ENCODE measurements at places on chromosomes 6 and 20.

GRCh38 chr20:59647271-59647670, 42.9 kb downstream of the PHACTR3 start:
- no peak for DNase-seq

DNA sequence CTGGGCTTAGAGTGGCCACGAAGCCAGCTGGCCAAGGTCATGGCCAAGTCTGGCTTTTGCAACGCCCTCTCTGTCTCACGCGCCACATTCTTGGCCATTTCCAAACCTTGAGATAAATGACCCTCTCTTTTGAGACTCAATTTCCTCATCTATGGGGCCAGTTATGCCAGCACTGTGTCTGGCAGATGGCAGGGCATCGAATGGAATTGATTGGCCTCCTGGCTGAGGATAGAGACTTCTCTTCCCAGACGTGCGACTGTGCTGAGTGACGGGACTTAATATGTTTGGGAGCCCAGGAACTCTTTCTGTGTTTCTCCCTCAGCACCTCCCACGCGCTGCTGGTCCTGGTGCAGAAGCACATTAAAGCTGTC, 7.6 kb downstream of the BPIFB2 start:
- no peak for DNase-seq

GRCh38 chr20:40497899-40498691, 190.9 kb downstream of the MAFB start:
- DNase-seq = peak; percentile 46

- DNase-seq = no peak
Observed at GRCh38 chr6:144158133-144158532, 7.8 kb downstream of the STX11 start.

DNA sequence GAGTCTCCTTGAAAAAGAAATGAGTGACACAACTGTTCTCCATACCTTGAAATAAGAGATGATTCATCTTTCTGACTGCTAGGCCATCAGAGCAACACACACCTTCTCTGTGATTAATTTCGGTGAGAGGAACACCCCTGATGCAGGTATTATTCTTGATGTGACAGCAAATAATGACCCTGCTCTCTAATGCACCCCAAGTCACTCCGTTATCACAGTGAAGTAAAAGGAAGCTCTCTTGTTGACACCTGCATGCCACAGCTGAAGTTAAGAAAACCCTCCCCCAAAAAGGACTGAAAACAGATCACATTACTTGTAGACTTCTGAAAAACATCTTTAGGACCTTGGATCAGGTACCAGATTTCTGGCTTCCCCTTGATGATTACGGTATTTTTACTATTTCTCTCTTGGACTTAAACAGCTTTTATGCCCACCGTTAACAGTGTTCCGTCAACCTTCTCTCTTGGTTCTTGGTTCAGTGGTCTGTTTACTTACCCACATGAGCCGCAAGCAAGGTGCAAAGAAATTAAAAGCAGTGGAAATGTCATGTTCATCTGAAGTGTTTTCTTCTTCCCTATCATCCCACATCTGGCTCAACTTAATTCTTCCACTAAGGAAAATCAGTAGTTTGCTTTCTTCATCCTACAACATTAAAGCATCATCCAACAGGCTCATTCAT, 249.7 kb downstream of the GMPR start:
- DNase-seq = no peak

- no peak for DNase-seq
Observed at GRCh38 chr6:145289573-145289972, 445.7 kb downstream of the EPM2A start.

GRCh38 chr6:150272264-150272975, 96.4 kb upstream of the IYD start:
- no peak for DNase-seq

DNA sequence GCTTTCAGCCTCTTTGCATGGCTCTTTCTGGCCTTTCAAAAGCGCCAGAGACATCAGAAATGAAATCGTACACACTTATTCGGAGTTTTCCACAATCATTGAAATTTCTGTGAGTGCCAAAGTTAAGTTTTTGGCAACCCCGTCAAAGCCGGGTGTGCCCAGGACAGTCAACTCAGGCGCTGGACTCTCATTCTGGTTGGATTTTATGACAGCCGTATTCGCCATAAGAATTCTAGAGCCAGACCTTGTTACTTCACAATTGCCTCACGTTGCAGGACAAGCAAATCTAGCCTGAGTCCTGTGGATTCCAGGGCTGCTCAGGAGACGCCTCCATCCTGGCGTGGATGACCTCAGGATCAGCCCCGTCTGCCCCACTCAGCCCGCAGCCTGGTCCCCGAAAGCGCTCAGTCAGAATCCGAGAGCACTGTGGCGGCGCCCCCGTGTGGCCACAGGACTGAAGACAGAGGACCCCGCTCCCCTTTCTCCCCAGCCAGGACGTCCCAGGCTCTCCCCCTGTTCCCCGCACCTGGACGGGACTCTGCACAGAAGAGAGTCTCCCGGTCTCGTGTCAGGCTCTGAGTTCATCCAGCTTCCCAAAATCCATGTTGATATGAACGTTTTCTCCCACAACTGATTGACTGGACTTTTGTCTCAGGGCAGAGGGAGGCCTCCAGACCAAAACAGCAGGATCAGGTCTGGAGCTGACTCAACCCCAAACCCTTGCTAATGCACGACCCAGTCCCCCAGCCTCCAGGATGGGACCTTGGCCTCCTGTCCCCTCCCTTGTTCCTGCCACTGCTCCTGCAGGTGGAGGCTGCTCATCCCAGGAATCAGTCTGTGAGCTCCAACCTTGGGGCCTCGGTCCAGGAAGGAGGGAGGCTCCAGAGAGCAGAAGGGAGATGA, 38.2 kb downstream of the MICA start:
- peak; percentile 44 for DNase-seq

GRCh38 chr6:141017941-141018340, 1114.8 kb upstream of the GJE1 start:
- DNase-seq = no peak

DNA sequence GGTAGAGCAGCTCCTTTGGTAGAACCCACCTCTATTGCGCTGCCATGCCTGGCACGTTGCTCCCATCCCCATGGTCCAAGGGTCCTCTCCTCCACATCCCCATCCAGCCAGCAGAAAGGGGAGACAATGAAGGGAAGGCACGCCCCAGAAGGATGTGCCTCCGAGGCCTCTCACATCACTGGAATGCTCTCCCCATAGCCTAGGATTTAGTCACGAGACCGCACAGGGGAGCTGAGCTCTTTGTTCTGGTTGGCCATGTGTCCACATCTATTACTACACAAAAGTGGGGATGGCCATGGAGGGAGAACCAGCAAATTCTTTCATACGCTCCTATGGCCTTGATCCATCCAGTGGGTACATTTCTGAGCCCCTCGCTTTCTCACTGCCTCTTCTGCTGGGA, 60.5 kb upstream of the SALL4 start:
- no peak for DNase-seq

- no peak for DNase-seq
Observed at GRCh38 chr20:22282696-22283095, 301.7 kb downstream of the FOXA2 start.

- no peak for DNase-seq
Observed at GRCh38 chr6:54722328-54722727, 124.2 kb upstream of the FAM83B start.

GRCh38 chr20:24042646-24043045, 54.1 kb upstream of the GGTLC1 start:
- no peak for DNase-seq

Measured in globus pallidus (tissue), 1 donor.